Placental epithelial cell (primary cell): ENCODE measurements at places on chromosomes 13 and 19. TPM values are rescaled to one million over a fixed set of nuclear protein-coding genes. Genes with fewer than 3 reads are reported as not detected.

The ITGBL1 gene
- total RNA-seq = 22.8 and 63.8 TPM in 2 replicates

The MBD3L3 gene
- total RNA-seq = not detected in 2 replicates

The SSBP4 gene
- 44.8 and 56.0 TPM in 2 replicates for total RNA-seq

The PDX1 gene
- not detected in 2 replicates for total RNA-seq

The PPP1R12C gene
- 53.4 and 55.2 TPM in 2 replicates for total RNA-seq

The ZNF77 gene
- 1.6 and 3.5 TPM in 2 replicates for total RNA-seq

The C1QTNF9 gene
- not detected in 2 replicates for total RNA-seq

The CYP2F1 gene
- not detected in 2 replicates for total RNA-seq

The SYNGR4 gene
- not detected in 2 replicates for total RNA-seq

The MED25 gene
- total RNA-seq = 26.3 and 33.5 TPM in 2 replicates

The PGLYRP1 gene
- not detected in 2 replicates for total RNA-seq

The OR7E24 gene
- not detected in 2 replicates for total RNA-seq

The ZNF433 gene
- 7.4 and 15.7 TPM in 2 replicates for total RNA-seq

The ATP4B gene
- total RNA-seq = not detected in 2 replicates

The KIR2DL1 gene
- total RNA-seq = not detected in 2 replicates

The KIR2DL4 gene
- not detected in 2 replicates for total RNA-seq

The PODNL1 gene
- total RNA-seq = 0.39 and 0.43 TPM in 2 replicates

The DPF1 gene
- total RNA-seq = under 0.01 and 1.3 TPM in 2 replicates

The PLIN5 gene
- not detected in 2 replicates for total RNA-seq

The FNDC3A gene
- 71.5 and 78.9 TPM in 2 replicates for total RNA-seq
